SK-MEL-5 (cell line): ENCODE measurements at places on chromosomes 11 and 22. TPM values are rescaled to one million over a fixed set of nuclear protein-coding genes. Genes with fewer than 3 reads are reported as not detected.
A peak's percentile ranks its signal among the peaks of the same experiment; 100 is the strongest.

GRCh38 chr11:113655771-113656170 lies 50.3 kb downstream of the TMPRSS5 start:
- DNase-seq: no peak

NOX4 gene
- 4.1 and 4.6 TPM in 2 replicates for total RNA-seq

ARHGAP20 gene
- total RNA-seq: not detected in 2 replicates

RAG2 gene
- not detected in 2 replicates for total RNA-seq

DNA sequence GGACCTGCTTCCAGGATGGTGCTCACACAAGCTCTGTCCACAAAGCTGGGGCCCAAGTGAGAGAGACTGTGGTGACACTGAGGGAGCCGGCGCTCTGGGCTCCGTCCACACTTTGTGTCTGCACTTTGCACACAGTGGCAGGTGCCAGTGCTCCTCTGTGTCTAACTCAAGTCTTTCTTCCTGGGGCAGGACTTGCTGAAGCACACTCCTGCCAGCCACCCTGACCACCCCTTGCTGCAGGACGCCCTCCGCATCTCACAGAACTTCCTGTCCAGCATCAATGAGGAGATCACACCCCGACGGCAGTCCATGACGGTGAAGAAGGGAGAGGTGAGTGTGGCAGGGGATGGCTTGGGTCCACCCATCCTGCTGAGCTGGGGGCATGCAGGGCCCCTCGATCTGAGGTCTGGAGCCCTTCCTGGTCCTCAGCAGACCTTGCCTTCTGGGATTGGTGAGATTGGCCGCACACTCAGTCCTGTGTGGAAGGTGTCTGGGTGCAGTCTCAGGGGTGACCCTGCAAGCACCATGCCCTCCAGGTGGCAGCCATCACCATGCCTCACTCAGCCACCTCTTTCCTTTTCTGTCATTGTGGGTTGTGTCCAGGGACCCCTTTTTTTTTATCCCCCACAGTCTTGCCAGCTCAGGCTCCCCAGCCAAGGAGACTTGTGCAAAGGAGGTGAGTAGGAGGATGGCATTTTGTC lies 93.3 kb downstream of the BCR start:
- DNase-seq: no peak

DNA sequence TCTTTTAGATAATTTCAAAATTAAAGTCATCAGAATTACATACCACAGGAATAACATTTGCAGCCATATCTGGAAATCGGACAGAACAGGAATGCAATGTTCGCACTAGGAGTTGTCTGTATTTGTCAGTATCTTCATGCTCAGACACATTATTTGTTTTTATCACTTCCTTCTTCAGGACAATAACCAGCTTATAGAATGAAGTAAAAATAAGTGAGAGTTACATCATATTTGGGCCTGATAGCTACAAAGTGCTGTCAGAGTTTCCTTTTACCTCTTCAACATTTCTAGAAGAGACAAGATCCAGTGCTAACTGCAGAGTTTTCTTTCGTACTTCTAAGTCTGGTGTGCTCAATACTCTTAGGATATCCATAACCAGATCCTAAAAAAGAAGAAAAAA lies 18.9 kb downstream of the COPB1 start:
- no peak for DNase-seq

GCAT gene
- total RNA-seq: 29.3 and 32.5 TPM in 2 replicates

DNA sequence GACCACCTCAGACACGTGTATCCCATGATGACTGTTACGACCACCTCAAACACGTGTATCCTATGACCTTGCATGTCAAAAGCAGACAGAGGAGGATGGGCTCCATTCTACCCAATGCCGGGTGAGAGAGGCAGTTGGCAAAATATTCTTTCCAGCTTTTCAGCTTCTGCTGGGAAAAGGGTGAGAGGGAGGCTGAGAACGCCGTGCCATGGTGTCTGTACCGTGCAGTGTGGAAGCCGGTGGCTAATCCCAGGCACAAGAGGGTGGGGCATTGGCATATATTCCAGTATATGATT lies 1478.4 kb downstream of the TBC1D22A start:
- no peak for DNase-seq

- no peak for DNase-seq
These were observed 8.0 kb downstream of the PHLDB1 start for GRCh38 chr11:118615282-118615975.

DNA sequence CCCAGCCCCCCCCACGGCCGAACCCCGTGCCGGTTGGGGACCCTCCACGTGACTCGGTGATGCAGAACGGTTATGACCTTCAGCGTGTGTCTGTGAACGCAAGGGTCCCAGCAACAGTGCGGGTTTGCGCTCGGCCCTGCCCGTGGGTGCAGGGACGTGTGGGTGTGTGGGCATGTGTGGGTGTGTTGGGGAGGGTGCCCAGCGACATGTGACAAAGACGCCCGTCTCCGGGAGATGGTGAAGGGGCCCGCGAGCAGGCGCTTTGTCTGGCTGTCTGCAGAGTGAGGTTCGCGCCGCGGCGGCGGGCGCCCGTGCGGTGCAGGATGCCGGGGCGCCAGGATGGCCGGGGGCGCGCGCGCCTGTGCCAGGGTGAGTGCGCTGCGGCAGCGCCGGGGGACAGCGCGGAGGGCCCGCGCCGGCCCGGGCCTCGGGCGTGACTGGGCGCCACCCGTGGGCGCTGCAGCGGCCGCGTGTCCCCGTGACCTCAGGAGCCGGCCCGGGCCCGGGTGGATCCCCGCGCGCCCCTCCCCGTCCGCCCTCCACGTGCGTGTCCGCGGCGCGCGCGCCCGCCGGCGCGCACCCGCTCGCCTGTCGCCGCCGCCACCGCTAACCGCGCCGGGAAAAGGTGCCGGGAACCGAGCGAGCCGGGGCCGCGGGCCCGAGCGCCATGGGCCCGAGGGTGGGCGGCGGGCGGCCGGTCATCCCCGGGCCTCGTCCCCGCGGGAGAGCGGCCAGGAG lies at the start of gene LRFN4:
TSS of gene LRFN4 (plus strand) at position 569 of the 738 bp plus-strand sequence. CDS start 681 bp downstream, outside the sequence.
- DNase-seq: no peak

GRCh38 chr11:35061516-35062440 lies 77.2 kb upstream of the CD44 start:
- DNase-seq: peak; percentile 94

- no peak for DNase-seq
These were observed 86.0 kb downstream of the CCDC81 start for GRCh38 chr11:86460461-86461385.

- DNase-seq: no peak
These were observed 71.0 kb downstream of the CYP2R1 start for GRCh38 chr11:14821031-14821430.

DNA sequence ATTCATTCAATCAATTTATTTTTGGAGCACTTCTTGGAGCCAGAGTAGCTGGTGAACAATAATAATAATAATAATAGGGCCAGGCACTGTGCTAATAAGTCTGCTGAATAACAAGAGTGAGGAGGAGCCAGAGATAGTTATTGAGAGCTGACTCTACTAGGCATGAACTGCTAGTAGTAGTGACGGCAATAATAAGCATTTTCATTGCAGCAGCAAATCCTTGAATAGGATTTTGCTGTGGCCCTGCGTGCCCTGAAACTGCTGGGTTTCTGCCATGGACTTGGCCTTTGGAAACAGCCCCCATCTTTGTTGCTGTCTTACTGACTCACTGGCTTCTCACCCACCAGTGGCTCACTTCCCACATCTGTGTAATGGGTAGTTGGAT lies 545.9 kb downstream of the MIAT start:
- no peak for DNase-seq
